ENCODE measurements at places on chromosomes 4 and X.

DNA sequence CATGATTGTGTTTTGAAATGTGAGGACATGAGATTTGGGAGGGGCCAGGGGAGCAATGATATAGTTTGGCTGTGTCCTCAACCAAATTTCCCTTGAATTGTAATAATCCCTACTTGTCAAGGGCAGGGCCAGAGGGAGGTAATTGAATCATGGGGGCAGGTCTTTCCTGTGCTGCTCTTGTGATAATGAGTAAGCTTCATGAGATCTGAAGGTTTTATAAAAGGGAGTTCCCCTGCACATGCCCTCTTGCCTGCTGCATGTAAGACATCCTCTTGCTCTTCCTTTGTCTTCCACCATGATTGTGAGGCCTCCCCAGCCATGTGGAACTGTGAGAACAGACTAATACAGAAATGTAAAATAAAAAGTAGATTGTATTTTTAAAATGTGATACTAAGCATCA lies 1294.9 kb downstream of the ADGRL3 start:
- no peak for DNase-seq

DNA sequence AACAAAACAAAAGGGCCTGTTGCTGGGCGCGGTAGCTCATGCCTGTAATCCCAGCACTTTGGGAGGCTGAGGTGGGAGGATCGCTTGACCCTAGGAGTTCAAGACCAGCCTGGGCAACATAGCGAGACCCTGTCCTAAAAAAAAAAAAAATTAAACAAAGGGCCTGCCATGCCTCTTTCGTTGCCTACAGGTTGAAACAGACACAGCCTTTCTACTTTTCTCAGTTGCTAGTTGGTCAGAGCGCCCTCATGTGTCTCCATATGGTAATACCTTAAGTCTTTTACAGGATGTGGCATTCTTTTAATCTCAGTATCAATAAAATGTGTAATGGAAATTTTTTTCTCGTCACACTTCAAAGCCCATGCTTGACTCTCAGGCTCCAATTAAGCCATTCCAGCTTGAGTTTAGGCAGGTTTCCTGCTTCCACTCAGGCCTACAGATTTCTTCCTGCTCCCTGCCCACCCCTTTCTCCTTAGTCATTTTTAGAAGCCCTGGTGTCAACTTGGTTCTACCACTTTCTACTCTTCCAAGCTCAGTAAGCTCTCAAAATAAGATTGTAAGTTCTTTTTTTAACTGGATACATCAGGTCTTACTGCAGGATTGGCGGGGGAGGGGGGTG lies 4.6 kb upstream of the SOWAHD start:
- peak; percentile 5 for DNase-seq

- DNase-seq, result no peak
Measured at GRCh38 chrX:54048412-54048811, 4.1 kb upstream of the PHF8 start.

DNA sequence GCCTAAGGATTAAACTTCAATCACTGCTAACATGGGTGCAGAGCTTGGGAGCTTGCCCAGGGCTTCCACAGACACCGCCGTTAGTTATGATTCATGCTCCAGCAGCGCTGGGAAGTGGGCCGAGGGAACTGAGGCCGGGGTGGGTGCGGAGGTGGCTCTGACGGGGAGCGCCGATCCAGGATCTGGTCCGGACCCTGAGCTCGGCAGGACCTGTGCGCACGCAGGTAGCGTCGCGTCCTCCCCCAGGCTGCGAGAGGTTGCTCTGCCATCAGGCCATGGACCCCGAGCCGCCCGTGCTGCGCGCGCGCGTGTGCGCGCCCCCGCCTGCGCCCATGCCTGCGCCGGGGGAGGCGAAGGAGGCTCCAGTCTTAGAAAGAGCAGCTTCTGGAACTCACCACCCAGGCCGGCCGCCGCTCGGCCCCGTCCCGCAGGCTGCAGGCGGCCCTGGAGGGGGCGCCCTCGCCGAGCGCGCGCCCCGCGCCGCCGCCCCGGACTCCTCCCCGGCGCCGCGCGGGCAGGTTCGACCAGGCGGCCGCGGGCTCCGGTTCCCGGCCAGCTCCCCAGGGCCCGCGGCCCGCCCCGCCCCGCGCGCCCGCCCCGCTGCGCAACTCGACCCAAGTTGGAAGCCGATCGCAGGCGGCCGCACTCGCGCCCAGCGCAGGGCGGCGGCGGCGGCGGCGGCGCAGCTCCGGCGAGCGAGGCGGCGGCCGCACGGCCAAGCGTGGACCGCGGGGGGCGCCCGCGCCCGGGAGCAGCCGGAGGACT lies 732 bp upstream of the ADRA2C start:
- no peak for DNase-seq

GRCh38 chr4:1799387-1800375 lies 6.6 kb downstream of the FGFR3 start:
- no peak for DNase-seq

DNA sequence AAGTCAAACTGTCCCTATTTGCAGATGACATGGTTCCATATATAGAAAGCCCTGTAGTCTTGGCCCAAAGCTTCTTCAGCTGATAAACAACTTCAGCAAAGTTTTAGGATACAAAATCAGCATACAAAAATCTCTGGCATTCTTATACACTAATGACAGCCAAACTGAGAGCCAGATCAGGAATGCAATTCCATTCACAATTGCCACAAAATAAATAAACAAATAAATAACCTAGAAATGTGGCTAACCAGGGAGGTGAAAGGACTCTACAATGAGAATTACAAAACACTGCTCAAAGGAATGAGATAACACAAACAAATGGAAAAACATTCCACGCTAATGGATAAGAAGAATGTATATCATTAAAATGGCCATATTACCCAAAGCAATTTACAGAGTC lies 52.9 kb upstream of the CXCL8 start:
- DNase-seq, result no peak

GRCh38 chrX:9873952-9874351 lies 87.7 kb downstream of the SHROOM2 start:
- DNase-seq, result peak; percentile 10

DNA sequence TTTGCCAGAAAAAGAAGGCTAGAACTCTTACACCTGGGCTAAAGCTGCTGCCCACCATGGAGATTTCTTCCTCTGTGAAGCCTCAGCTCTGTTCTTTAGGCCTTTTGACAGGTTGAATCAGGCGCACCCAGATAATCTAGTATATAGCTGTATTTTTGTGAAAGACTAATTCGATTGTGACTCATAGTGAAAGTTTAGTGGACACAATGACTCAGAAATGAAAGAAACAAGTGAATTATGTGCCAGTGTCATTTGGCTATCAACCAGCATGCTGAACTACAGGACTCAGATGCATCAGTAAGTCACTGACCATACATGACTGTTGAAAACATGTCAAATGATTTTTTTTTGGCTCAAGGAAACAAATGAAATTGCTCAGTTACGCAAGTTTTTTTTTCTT lies 425.4 kb downstream of the SLITRK2 start:
- no peak for DNase-seq

GRCh38 chr4:182143822-182144625 lies 99.2 kb upstream of the TENM3 start:
- no peak for DNase-seq

DNA sequence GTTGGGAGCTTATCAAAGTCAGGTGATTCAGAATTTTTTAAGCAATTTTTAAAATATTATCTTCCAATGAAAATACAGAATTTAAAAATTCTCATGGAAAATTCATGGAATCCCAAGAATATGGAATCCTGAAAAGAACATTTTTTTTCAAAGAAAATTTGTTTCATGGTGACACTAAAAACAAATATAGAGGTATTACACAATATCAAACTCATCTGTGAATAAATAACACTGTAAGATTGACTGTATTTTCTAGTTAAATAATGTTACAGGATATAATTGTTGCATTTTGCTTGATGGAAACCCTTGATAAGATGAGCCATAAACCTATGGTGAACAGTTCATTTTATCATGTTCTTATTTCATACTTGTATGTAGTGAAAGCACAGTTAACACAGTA lies 11.4 kb downstream of the PRIMPOL start:
- DNase-seq, result no peak

DNA sequence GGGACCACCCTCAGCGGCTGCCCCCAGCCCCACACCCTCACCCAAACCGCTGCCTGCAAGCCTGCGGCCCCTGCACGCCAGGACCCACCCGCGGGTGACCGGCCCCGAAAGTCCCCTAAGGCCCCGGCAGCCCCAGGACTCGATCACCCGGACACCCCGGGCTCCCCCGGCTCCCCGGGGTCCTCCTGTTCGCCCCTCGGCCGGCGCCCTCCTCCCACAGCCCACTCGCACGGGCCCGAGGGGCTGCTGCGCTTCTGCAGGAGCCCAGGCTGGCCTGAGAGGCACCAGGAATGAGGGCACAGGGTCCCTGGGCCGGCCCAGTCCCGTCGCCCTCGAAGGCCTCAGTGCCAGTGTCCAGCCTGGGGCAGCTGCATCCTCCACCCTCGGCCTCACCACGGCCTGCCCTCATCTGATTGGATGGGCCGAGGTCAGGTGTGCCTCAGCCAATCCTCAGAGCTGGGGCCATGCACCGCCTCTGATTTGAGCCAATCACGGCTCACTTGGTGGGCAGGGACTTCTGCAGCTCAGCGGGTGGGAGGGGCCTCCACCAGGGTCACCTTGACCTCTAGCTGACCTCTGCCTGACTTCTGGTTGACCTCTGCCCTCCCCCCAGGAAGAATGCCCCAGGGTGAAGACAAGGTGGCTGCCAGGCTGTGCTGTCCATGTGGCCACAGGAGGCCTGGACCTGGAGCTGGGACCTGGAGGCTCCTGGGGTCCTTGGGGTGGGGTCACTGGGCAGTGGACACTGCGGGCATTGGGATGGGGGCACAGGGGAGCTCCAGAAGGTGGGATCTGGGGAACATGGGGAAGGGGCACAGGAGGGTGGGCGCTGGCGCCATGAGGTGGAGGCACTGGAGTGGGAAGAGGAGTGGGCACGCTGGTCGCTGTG lies 97.6 kb upstream of the NKX1-1 start:
- no peak for DNase-seq

GRCh38 chrX:34350561-34351335 lies 218.6 kb upstream of the FAM47A start:
- no peak for DNase-seq

DNA sequence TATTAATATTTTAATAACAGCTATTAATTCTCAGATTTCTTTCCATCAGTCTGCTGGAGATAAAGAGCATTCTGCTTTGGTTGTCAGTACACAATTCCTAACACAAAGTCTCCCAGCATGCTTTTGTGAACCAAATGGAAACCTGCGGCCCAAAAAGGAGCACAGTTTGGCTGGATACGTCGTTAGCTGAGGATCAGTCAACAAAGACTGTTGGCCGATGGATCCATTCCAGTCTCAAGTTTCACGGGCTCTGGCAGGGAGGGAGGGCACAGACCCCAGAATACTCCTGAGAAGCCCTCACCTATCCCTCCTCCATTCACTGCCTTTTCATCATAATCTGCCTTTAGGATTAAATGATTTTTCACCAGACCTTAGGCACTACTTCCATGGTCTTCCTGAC lies 26.3 kb upstream of the PRSS48 start:
- DNase-seq, result no peak

GRCh38 chr4:1247864-1248244 lies 1.1 kb downstream of the CTBP1 start:
- peak; percentile 67 for DNase-seq

DNA sequence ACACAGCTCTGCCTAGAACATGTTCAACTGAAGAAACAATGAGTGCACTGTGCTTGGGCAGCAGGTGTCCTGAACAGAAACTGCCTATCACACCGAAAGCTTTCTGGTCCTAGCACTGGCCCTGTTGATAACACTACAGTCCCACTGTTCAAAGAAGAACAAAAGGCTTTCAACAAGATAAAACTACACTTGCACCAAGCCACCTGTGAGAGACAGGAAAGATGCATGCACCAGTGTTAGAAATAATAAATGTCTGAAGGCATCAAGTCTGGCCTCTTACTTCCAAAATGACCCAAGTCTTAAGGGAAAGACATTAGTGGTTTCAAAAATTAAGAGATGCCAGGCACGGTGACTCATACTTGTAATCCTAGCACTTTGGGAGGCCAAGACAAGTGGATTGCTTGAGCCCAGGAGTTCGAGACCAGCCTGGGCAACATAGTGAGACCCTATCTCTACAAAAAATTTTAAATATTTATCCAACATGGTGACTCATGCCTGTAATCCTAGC lies 68.7 kb downstream of the APBB2 start:
- DNase-seq, result no peak

GRCh38 chr4:80767944-80768343 lies 262.6 kb upstream of the BMP3 start:
- no peak for DNase-seq

GRCh38 chrX:74272230-74272629 lies 31.8 kb upstream of the ZCCHC13 start:
- no peak for DNase-seq

DNA sequence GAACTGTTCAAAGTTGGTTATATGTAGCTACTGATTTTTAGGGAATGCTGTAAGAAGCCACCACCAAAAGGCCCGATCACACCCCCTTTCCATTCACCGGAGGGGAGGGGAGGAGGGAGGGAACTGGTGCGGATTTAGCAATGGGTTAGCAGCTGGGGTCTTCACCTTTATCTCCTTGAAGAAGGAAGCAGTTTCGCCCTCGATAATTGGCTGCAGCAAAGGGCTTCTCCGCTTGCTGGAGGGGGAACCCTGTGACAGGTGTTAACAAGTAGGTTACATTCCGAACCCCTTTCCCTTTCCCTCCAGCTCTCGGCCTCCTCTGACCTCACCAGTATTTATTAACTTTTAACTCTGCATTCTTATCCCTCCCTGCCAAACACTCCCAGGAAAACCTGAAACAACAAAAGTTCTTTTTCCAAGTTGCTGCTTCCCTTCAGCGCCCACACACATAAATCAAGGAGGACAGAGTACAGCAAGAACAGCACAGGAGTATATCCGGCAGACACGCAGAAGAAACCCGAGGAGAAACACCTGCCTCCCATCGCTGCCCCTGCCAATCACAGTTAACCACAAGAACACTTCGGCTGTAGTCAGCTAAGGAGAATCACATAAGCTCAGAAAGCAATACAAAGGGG lies 39.8 kb upstream of the NAP1L5 start:
- DNase-seq, result no peak

DNA sequence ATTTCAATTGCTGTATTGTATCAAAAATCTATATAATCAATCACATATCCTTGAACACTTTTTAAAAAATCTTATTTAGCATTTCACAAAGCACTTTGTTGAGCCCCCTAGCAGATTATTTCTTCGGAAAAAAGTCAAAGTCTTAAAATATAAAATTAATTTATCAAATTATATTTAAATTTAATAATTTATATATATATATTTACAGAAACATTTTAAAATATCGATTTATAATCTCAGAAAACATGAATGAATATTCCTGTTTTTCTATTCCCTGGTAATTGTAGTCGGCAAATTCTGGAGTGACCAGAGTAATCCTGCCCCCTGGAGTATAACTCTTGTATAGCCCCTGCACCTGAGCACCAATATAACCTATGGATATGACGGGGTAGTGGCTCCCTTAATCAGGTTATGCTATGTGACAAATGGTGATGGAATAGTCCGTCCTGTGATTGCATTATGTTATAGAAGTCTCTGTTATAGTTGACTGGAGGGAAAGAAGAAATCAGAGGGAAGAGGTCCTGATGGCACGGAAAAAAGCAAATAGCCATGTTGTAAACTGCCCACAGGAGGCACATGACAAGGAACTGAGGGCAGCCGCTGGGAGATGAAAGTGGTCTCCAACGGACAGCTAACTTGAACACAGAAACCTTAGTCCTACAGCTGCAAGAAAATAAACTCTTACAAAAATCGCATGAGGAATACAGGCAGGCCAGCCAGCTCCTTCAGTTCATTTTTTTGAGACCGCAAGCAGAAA lies 1092.3 kb downstream of the ARAP2 start:
- no peak for DNase-seq

GRCh38 chr4:140945106-140945505 lies 188.2 kb downstream of the RNF150 start:
- DNase-seq, result no peak

All from activated naive CD4-positive, alpha-beta T cell (primary cell).